A673 (cell line): ENCODE measurements at places on chromosomes 3 and 15. TPM values are rescaled to one million over a fixed set of nuclear protein-coding genes. Genes with fewer than 3 reads are reported as not detected.

The ISLR2 gene
- total RNA-seq = 0.48 and 0.64 TPM in 2 replicates

GRCh38 chr15:58021332-58022230 lies 43.9 kb downstream of the ALDH1A2 start:
- no peak for DNase-seq

GRCh38 chr3:11544412-11545181 lies 99.1 kb downstream of the VGLL4 start:
- no peak for DNase-seq

- DNase-seq = peak; percentile 65
Observed at GRCh38 chr3:157160658-157161424, 894 bp upstream of the CCNL1 start.

- DNase-seq = peak; percentile 1
Observed at GRCh38 chr3:69500604-69501003, 114.7 kb upstream of the FRMD4B start.

DNA sequence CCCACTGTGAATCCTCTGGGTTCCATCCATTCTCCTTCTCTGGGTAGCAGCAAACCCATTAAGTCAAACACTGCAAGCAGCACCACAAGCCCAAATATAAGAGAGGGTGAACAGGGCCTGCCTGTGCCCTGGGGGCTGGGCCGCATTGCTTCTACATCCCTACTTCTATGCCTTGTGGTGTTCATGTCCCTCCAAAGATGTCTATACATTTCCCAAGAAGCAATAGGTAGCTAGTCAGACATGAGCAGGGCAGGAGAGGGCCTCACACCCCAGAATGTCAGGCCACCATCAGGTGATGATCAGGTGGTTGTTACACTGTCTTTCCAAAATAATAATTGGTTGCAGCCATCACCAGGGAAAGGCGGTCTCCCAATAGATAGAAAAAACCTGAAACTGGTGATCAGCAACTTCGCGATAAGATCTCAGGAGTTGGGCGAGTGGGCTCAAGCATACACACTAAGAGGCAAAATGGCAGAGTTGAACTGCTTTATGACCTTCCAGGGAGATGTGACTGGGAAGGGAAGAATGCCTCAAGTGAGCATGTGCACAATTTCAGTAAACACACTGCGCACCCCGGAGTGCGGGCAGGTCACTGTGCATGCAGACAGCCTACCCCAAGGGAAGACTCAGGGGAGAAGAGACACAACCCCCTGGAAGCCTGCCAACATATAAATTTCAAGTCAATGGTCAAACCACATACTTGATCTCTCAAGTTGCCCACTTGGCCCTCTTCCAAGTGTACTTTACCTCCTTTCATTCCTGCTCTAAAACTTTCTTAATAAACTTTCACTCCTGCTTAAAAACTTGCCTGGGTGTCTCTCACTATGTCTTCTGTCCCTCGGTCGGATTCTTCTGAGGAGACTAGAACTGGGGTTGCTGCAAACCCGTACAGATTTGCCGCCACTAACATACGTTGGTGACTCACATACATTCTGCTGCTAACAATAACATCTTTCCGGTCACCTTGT lies 39.9 kb downstream of the KLF15 start:
- no peak for DNase-seq

DNA sequence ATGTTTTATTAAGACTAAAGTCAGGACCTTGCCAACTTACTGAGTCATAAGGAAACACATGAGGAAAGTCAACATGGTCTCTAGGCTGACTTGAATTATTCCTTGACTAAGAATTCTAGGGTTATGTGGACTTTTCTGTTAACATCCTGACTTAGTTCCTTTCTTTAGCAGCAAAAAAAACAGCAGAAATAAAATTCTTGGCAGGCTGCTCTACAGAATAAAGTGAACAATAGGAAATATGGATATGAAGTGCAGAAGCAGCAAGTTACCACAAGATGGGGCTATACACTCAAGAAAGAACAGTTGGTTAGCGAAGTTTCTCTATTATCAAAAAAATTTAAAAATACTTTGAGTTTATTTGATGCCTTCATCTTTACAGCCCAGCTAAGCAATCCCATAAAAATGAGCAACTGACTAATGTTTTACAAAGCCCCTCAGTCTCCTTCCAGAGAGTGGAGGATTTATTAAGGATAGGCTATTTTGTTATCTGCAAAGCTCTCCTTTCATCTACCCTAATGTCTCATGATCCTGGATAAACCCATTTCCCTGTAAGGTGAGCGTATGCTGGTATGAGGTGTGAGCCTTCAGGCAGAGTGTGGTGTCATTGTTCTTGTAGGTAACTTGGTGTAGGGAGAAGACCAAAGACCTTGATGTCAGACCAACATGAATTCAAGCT lies 23.1 kb upstream of the MCCC1 start:
- DNase-seq = peak; percentile 69

- DNase-seq = no peak
Observed at GRCh38 chr15:99921101-99921500, 187.9 kb upstream of the LYSMD4 start.

DNA sequence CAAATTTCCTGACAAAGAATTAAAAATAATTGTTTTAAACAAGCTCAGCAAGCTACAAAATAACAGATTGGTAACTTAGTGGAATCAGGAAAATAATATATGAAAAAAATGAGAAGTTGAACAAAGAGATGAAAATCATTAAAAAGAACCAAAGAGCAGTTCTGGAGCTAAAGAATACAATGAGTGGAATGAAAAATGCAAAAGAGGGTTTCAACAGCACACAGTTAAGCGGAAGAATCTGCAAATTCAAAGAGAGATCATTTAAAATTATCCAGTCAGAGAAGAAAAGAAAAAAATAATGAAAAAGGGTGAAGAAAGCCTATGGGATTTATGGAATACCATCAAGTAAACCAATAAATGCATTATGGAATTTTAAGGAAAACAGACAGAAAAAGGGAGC lies 6.2 kb upstream of the GABRR3 start:
- no peak for DNase-seq

The WDR93 gene
- not detected in 2 replicates for total RNA-seq
